ENCODE measurements at places on chromosomes 13 and 19. TPM values are rescaled to one million over a fixed set of nuclear protein-coding genes. Genes with fewer than 3 reads are reported as not detected.

DNA sequence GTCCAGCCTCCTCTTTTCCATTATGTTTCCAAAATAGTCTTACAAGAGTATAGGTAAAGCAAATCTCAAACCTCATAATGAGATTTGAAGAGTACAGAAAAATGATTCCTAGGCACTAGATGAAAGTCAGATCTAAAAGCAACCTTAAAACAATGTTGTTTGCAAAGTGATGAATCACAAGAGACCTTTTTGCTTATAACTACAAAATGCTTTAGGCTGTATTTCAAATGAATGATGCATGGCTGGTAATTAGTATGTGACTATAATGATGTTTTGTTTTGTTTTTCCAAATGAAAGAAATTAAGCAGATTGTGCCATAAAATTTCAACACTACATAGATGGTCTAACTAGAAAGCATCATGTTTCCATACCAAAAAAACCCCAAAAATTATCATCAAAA lies 272.7 kb downstream of the DIAPH3 start:
- DNase-seq, result no peak

DNA sequence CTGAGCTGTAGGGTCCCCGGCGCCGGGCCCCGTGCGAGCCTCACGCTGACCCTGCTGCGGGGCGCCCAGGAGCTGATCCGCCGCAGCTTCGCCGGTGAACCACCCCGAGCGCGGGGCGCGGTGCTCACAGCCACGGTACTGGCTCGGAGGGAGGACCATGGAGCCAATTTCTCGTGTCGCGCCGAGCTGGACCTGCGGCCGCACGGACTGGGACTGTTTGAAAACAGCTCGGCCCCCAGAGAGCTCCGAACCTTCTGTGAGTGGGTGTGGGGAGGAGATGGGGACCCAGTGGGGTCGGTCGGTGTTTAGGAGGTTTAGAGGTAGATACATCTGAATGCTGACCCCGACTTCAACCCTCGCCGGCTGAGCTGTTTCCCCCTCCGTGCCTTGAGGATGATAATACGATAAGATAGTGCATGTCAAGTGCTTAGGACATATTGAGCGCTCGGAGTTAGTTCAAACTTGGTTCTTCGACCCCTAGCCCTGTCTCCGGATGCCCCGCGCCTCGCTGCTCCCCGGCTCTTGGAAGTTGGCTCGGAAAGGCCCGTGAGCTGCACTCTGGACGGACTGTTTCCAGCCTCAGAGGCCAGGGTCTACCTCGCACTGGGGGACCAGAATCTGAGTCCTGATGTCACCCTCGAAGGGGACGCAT lies 1.9 kb downstream of the ICAM5 start:
- no peak for DNase-seq

- DNase-seq, result no peak
Measured at GRCh38 chr13:101399365-101399764, 16.9 kb downstream of the NALCN start.

GRCh38 chr19:43445426-43445825 lies 20.0 kb downstream of the LYPD3 start:
- no peak for DNase-seq

DNA sequence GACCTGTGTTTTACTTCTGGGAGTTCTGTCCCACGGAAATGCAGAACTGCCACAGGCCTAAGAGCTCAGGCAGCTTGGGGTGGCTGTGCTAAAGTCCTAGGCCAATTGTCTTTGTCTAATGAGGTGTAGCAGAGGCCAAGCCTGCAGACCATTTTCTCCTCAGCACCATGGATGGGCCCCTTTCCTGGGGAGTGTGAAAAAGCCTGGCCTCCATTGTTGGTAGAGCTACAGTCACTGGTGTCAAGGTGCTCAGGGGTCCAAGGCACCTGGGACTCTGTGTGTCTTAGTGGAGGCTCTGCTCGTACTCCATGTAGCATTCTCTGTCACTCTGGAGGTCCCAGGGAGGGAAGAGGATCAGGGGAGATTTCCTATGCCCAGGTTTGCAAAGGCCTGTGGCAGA lies 329.6 kb downstream of the SLITRK5 start:
- DNase-seq, result no peak

GRCh38 chr13:82305588-82305987 lies 1576.7 kb downstream of the SLITRK1 start:
- DNase-seq, result no peak

The ARHGAP35 gene
- 31.7 TPM for total RNA-seq

The POP4 gene
- 68.1 TPM for total RNA-seq
